ENCODE measurements at places on chromosomes 4 and X.

DNA sequence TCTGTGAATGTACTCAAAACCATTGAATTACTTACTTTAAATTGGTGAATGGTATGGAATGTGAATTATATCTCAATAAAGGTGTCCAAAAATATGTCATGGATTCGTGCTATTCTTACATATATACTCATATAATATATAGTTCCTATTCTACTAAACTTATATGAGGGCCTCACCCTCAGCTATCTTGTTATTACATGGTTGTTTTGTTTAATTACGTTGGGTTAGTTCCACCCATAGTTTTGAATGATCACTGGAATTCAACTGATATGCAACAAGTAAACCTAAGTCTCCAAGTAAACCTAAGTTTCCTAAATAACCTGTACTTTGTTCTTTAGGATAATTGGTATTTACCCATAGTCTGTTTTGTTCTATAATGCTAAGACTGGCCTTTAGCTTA, 30.6 kb upstream of the CD99L2 start:
- DNase-seq = no peak

GRCh38 chr4:74667944-74668343, 126.4 kb downstream of the BTC start:
- DNase-seq = no peak

DNA sequence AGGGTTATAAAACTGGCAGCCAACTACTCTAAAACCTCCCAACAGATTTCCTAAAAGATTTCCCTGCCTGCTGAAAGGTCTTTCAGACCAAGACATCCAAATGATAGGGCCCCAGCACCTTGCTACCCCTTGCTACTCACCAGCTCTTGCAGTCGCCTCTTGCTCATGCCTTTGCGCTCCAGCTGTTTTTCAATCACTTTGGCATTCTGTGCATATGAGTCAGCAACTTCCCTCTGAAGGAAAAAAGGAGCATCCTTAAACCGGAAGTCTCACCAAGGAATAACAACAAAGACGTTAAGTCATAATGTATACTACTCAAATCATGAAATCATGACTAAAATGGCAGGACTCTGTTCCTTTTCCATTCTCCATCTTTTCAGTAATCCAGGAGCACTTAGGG, 24.0 kb downstream of the STEEP1 start:
- DNase-seq = no peak

DNA sequence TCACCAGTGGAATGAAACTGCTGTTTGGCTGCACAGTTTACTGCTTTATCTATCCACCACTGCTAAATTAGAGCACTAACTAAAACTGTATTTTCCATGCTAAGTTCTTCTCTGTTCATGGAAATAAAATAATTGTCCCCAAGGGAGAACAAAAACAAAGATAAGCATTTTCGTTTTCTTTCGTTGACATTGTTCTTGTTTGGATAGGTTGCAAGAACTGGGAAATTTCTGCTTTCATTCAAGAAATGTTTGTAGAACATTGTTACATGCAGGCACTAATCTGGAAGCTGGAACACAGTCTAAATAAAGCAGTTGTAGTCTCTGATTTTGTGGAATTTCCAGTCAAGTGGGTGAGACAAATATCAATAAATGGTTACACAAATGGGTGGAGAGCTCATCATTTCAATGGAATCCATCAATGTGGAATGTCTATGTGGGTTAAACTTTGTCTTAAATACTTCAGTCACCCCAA, 5.8 kb upstream of the CXCL8 start:
- DNase-seq = no peak

GRCh38 chr4:137524725-137525369, 7.4 kb downstream of the PCDH18 start:
- DNase-seq = no peak

GRCh38 chr4:22522206-22522605, 6.3 kb upstream of the ADGRA3 start:
- DNase-seq = no peak

GRCh38 chr4:153335665-153336064, 8.8 kb upstream of the MND1 start:
- DNase-seq = no peak

- DNase-seq = no peak
These were observed 2.4 kb upstream of the RAB40AL start for GRCh38 chrX:102934624-102935023.

DNA sequence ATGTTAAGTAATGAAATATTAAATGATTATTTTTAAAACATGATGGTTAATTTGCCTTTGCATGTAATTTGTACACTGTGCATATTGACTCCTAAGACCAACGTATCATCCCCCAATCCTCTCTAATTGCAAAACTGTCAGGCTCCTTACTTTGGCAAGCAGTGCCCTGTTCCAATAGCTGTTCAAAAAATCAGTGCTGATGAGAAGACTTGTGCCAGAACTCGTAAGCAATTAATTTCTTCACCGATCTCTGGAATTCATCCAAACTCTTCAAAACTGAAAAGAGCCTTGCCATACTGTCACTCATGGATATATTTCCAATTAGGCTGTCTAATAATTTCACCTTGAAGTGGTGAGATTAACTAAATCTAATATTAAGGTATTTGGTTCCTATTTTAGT, 493.9 kb upstream of the NDST4 start:
- DNase-seq = no peak

DNA sequence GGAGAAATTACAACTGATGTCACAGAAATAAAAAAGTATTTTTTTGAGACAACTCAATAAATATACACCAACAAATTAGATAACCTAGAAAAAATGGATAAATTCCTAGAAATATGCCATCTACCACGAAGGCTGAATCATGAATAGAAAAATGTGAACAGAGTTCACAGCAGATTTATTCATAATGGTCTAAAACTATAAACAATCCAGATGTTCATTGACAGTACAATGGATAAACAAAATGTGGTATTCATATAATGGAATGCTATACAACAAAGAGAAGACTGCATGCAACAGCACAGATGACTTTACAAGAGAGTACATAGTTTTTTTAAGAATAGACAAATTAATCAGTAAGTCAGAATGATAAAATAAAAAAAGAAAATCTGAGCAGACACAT, 55.2 kb downstream of the CLOCK start:
- DNase-seq = no peak

DNA sequence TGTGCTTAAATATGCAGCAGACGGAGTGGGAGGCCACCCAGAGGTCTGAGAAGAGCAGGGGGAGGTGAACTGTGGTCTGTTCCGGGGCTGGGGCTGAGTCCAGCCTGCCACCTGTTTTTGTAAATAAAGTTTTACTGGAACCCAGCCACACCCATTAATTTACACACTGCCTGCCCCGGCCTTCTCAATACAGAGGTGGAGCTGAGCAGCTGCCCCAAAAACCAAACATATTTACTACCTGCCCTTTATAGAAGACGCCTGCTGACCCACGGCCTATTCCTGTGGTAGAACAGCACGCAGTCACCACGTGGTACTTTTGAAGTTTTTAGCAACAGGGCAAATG, 45.9 kb downstream of the FGFRL1 start:
- no peak for DNase-seq

DNA sequence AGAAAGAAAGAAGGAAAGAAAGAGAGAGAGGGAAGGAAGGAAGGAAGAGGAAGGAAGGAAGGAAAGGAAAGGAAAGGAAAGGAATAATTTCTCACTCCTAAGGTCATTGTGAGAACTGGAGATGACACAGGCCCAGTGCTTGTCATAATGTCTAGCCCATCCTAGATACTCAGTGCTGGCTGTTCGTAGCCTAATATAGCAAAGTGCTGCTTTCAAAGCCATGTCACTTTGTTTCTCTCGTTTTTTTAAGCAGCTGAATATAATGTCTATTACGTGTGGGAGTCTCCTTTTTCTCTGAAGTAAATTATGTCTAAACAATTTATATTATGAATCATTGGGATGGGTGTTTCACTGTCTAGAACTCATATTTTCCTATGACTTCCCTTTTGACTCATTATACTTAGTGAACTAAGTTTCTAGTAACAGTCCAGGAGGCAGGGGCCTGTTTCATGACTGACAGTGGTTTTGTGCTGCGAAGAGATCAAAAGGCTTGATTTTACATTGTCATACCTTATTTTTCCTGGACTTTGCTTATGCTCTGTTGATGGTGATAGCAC, 327.0 kb upstream of the ZFP42 start:
- DNase-seq = no peak

GRCh38 chrX:39174241-39174771, 373.0 kb downstream of the MID1IP1 start:
- DNase-seq = no peak

DNA sequence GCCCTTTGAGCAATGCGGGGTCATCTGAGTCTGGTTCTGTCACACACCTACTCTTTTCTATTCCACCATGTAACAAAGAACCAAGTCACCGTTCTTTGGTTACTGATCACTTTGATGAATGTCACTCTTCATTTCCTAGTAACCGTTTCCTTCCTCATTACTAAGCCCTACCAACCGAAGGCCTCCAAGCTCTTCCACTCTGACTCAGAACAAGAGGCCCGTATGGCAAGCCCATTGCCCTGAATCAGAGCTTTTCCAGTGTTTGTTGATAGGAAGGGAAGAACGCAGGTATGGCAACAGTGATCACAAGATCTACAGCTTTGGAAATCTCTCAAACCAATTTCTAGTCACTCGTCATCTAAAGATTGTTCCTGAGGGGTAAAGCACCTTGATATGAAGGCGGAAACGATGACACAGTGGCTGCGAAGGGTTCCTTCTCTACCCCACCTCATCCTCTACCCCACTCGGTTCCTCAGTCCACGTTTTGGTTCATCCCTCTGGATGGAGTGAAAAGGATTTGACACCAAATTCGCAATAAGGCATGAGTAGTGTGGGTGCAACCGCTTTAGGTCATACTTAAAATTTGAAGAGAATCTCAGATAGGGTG, 28.0 kb upstream of the CD40LG start:
- DNase-seq = no peak

GRCh38 chrX:11678158-11678557, 12.4 kb upstream of the ARHGAP6 start:
- DNase-seq = no peak

DNA sequence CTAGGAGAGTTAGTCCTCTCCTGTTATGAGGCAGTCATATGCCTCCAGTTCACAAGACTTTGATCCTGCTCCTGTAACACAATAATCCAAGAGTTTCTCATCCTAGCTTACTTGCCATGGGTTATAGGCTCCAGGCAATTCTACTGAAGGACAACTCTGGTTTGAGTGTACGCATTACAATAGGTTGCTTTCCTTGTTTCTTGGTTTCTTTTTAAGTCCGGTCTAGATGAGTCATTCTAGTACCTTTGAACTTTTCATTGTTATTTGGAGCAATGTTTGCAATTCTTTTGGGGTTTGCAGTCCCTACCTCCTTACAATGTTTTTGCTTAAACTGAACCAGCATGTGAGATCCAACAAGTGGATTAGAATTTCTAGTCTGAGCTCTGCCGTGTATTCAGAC, 109.1 kb downstream of the ANAPC4 start:
- DNase-seq = no peak

DNA sequence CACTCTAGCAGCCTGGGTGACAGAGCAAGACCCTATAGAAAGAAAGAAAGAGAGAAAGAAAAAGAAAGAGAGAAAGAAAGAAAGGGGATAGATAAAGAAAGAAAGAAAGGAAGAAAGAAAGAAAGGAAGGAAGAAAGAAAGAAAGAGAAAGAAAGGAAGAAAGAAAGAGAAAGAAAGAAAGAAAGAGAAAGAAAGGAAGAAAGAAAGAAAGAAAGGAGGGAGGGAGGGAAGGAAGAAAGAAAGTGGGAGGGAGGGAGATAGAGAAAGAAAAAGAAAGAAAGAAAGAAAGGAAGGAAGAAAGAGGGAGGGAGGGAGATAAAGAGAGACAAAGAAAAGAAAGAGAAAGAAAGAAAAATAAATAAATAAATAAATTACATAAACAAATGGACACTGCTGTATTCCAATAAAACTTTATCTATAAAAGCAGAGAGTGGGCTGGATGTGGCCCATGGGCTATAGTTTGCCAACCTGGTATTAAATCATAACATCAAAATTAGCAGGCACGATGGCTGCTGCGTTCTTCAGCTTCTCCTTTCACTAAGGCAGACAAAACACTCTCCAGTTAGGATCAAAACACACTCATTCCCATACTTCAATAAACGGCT, 165.0 kb downstream of the ZNF674 start:
- DNase-seq = no peak

DNA sequence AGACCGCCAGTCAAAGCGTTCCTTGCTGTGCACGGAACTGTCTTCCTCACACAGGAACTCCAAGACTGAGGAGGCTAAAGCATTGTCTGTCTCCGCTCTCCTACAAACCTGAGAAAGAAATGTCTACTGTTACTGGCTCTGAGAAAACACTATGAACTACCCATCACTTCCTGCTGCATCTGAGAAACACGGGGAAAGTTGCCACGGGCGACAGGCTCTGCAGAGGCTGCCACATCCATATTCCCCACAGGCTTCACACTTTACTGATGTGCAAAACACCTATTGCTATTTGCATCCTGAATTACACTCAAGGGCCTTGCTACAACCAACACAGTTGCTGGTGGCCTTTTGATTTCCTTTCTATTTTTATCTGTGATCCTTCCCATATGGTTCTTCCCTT, 59.0 kb downstream of the AFAP1 start:
- no peak for DNase-seq

- no peak for DNase-seq
These were observed 33.0 kb downstream of the NOP14 start for GRCh38 chr4:2930135-2930757.
